HFFc6 (cell line): ENCODE measurements at places on chromosomes 16 and 17.

- 0 out of 2 replicates have a peak, but pooled peaks cover 5% of the 10 kb centered on the region for H3K4me1 ChIP-seq
- H3K27me3 ChIP-seq: no peaks in the 10 kb centered on the region; the same call in 1 of the 2 replicates
- no peak overlapping the region for H3K27ac ChIP-seq
Observed at GRCh38 chr16:9033125-9033830, 58.2 kb upstream of the HAPSTR1 start.

DNA sequence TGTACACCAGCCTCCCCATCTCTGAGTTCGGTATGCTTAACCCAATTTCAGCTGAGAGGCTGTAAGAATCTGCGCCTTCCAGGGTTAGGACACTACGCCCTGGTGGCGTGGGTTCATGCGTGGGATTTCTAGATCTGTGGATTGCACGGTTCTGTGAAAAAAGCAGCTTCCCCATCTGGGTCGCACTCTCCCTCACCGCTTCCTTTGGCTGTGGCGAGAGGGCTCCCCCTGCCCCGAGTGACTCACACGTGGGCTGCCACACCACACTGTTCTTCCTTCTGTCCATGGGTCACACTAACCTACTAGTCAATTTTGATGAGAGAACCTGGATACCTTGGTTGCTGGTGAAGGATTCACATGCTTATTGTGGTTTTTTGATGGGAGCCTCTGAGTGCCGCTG is 256.0 kb upstream of the MAF start:
- no peak overlapping the region for H3K4me3 ChIP-seq
- peaks cover 5% of the 10 kb centered on the region for H3K36me3 ChIP-seq
- no peaks in the 10 kb centered on the region for H3K27me3 ChIP-seq
- H3K4me1 ChIP-seq: no peaks in the 10 kb centered on the region

- H3K27ac ChIP-seq: peak overlapping the region; percentile 63
- DNase-seq: peak; percentile 65
- peaks cover 2% of the 10 kb centered on the region; the same call in 1 of the 2 replicates for H3K27me3 ChIP-seq
Observed at GRCh38 chr17:75338335-75338734, 49.1 kb upstream of the SLC25A19 start.

DNA sequence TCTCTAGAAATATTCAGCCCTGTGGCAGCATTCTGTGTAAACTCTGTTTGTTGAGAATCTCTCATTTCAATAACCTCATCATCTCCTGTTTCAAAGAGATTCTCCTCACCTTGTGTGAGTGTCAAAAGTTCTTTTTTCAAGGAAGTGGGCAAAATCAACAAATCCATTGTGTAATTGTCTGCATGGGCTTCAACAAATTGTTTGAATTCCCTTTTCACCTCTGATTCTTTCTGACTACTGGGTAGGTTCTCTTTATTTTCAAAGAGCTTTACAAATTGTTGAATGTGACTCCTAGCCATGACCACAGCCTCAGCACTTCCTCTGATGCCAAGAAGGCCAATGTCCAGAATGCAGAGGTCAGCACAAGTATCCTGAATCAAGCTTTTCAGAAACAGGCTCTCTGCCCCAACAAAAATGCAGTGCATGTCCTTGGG is 48.0 kb downstream of the N4BP1 start:
- DNase-seq: peak; percentile 23
- H3K27ac ChIP-seq: peak overlapping the region; percentile 62
- H3K4me1 ChIP-seq: peaks cover 34% of the 10 kb centered on the region
- no peaks in the 10 kb centered on the region for H3K27me3 ChIP-seq

DNA sequence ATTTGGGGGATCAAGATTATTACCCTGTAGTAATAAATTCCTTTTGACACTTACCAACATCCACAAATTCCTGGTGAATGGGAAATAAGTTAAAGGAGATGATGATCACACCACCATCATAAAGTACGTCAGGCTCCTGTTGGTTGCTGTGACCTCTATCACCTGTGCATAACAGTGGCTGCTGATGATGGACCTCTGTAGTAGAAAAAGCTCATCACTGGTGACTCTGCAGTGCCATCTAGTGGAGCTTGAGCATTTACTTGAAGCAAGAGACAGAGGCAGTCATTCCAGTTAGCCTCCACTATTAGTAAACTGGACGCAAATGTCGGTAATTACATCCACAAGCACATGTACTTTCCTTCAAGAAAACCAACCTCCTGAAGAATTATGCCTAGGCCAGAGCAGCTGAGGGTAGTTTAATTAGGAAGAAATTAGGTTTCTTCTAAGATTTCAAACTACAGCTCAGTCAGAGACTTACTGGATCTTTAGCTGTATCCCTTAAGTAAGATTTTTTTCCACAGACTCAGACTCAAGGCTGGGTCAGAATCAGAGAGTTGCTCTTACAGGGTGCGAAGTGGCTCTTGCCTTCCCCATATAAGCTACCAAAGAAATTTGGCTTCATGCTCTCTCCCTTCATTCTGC is 39.3 kb downstream of the CYB561 start:
- H3K27me3 ChIP-seq: peaks cover 3% of the 10 kb centered on the region
- DNase-seq: peak; percentile 93
- H3K27ac ChIP-seq: peak overlapping the region; percentile 88
- H3K4me3 ChIP-seq: peak overlapping the region; percentile 50

DNA sequence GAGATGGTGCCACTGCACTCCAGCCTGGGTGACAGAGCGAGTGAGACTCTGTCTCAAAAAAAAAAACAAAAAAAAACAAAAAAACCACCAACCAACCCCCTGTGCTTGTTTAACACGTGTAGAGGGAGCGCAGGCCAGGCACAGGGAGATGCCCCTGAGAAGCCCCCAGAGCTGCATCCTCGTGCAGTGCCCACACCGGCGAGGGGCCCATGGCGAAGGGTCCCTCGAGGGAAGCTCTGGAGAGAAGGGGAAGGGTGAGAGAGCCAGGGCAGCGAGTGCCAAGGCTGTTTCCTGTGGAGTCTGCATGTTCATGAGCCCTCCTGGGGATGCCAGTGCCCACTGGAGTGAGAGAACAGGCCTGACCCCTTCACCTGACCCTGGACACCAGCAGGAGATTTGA is 47.8 kb upstream of the GSE1 start:
- no peak for DNase-seq
- H3K4me1 ChIP-seq: peaks cover 42% of the 10 kb centered on the region
- no peak overlapping the region for H3K27ac ChIP-seq
- no peak overlapping the region for H3K4me3 ChIP-seq
- no peaks in the 10 kb centered on the region for H3K27me3 ChIP-seq
- H3K36me3 ChIP-seq: 0 out of 2 replicates have a peak, but pooled peaks cover 5% of the 10 kb centered on the region

DNA sequence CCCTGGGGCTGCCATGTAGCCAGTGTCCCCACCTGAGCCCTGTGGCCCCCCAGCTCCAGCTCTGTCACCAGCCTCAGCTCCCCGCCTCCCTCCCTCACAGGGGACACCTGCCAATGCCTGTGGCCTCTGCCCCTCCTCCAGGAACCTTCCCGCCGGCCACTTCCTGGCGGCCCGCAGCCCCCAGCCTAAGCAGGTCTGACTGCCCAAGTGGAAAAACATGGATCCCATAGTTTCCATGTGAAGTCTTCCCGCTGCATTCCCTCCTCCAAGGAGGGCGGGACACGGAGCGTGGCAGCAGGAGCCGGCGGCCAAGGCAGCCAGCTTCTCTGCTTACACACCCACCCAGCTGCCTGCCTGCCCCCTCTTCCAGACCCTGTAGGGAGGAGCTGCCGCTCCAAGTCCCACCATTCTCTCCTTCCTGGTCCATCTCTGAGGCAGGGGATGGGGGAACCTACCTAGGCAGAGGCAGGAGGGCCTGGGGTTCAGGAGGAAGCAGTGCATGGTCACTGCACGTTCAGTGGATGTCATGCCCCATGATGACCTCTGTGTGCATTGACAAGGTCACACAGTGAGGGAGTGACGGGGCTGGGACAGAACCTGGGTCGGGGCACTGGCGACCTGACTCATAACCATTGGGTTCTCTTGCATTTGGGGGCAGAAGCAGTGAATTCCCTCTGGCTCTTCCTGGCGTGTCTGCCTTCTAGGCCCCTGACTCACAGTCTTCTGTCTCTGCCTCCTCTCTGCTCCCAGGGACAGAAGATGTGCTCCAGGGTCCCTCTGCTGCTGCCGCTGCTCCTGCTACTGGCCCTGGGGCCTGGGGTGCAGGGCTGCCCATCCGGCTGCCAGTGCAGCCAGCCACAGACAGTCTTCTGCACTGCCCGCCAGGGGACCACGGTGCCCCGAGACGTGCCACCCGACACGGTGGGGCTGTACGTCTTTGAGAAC is 8.7 kb downstream of the VASN start:
- no peak for DNase-seq
- peak overlapping the region; percentile 33; the same call in 1 of the 2 replicates for H3K27ac ChIP-seq
- no peak overlapping the region for H3K4me3 ChIP-seq
- H3K27me3 ChIP-seq: peaks cover 19% of the 10 kb centered on the region
- peaks cover 63% of the 10 kb centered on the region for H3K4me1 ChIP-seq
- no peaks in the 10 kb centered on the region; the same call in 1 of the 2 replicates for H3K36me3 ChIP-seq

GRCh38 chr17:16439303-16439791 is 24.0 kb downstream of the TRPV2 start:
- peaks cover 43% of the 10 kb centered on the region for H3K4me1 ChIP-seq
- peak overlapping the region; percentile 99 for H3K4me3 ChIP-seq
- H3K27me3 ChIP-seq: peaks cover 21% of the 10 kb centered on the region
- peaks cover 52% of the 10 kb centered on the region for H3K36me3 ChIP-seq
- H3K27ac ChIP-seq: peak overlapping the region; percentile 94
- no peak for DNase-seq

DNA sequence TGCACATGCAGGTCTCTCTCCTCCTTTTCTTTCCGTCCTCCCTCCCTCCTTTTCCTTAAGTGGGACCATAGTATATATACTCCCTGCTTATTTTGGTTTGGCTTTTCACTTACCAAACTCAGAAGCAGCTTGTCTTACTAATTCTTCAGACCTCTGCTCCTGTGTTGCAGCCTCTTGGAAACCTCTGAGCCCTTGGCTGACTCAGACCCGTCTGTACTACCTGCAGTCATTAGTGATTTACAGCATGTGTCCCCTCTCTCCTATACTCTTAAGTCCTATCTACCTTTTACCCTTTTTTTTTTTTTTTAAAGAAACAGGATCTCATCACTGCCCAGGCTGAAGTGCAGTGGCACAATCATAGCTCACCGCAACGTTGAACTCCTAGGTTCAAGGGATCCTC is 207.0 kb downstream of the STX8 start:
- peaks cover 40% of the 10 kb centered on the region for H3K4me1 ChIP-seq
- DNase-seq: no peak
- H3K36me3 ChIP-seq: no peaks in the 10 kb centered on the region
- H3K4me3 ChIP-seq: no peak overlapping the region
